Progenitor cell of endocrine pancreas (in vitro differentiated cells): ENCODE measurements at places on chromosomes 12 and 14. TPM values are rescaled to one million over a fixed set of nuclear protein-coding genes. Genes with fewer than 3 reads are reported as not detected.

DNA sequence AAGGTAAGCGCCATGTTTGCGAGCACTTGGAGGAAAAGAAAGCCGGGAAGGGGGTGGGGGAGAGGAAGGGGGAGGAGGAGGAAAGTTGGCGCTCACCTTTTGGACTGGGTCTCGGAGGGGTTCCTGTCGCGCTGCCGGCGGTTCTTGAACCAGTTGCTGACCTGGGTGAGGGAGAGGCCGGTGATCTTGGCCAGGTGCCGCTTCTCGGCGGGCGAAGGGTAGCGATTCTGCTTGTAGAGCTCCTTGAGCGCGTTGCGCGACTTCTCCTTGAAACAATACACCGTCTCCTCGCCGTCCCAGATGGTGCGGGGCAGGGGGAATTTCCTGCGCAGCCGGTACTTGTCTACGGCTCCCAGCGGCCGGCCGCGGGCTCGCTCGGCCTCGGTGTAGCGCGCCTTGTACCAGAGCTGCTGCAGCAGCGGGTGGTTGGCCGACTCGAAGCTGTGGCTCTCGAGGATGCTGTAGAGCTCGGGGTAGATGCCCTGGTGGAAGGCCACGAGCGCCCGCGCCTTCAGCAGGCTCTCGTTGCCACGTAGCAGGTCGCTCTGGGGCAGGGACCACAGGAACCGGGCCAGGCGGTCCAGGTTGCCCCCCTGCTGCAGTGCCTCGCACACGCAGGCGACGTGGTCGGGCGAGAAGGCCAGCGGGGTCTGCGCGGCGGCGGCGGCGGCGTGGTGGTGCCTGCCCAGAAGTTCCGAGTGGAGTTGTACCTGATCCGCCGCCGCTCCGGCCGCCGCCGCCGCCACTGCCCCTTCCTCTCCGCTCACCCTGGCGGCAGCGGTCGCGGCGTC lies 840 bp downstream of the SIX4 start:
- DNase-seq = peak; percentile 42

PLA2G1B gene
- total RNA-seq = 0.60 TPM in 1 of 2 replicates, not detected in the other

DEGS2 gene
- total RNA-seq = 0.73 and 1.3 TPM in 2 replicates

DNA sequence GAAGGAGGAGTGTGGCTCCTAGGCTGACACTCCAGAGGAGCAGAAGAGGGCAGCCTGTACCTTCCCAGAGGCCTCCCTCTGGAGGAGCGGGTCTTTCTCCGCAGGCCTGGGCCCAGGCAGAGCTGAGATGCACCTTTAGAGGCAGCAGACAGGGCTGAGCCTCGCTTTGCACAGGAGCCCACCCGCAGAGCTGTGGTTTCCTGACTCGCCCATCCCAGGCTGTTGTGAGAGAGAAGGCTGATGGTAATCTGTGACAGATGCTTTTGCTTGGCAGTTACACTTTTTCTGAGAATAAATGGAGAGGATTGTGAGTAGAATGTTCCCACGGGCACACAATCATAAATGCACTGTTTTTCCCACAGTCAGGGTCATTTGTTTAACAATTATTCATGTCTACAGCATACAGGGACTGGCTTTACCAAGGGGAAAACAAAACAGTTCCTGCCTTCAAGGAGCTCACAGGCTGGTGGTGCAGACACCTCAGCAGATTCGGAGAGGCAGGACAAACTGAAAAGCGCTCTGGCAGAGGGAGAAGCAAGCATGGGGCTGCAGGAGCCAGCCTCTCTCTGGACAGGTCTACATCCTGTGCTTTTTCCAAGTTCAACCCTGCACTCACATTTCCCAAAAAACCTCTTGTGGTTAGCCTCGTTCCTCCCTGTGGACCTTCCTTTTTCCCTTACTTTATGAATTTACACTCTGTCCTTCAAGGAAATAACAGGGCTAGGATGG lies 13.9 kb downstream of the EVL start:
- no peak for DNase-seq

GRCh38 chr14:93090826-93091555 lies 24.7 kb downstream of the ITPK1 start:
- DNase-seq = no peak

CDH24 gene
- 23.7 and 25.1 TPM in 2 replicates for total RNA-seq

- no peak for DNase-seq
Observed at GRCh38 chr12:55696141-55696540, 11.6 kb downstream of the ITGA7 start.

DNA sequence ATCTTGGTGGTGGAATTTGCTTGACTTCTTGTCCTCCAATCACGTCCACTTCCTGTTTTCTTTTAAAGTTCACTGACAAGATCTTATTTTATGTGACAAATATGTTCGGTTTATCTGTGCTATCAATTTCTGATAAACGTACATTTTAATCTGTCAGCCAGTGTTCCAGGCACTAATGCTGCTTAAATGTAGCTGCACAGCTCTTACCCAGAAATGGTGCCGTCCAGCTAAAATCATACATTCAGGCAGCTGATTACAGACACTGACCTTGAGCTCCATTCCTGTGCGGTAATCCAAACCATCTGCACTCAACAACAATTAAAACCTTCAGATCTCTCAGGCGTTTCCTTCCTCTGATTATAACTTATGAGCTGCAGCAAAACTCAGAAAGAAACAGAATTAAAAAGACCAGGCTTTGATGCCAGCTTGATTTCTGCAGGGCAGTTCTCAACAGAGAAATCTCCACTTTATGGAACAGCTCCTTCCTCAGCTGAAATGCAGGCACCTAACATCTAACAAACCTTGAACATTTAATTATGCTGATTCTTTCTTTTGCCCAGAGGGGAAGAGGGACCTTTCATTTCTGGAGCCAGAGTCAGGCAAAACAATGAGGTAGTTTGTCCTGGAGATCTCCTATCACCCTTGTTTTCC lies 26.4 kb upstream of the RASSF3 start:
- no peak for DNase-seq

GRCh38 chr12:128969480-128970055 lies 116.3 kb downstream of the GLT1D1 start:
- peak; percentile 61 for DNase-seq

DNA sequence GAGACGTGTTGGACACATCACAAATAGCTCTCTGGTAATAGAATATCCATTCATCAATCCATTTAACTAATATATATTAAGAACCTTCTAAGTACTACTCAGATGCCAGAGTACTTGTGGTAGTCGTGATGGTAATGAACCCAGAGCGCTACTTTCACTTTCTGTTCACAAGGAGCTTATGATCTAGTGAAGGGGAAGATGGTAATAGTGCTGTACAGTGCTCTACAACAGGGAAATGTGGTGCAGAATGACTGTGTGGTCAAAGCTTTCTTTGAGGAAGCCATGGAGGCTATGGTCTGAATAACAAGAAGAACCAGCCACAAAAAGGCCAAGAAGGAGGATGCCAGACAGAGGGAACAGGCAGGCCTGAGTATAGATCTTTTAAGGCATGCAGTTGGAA lies 212.0 kb downstream of the PTPRO start:
- no peak for DNase-seq

GALNT16 gene
- total RNA-seq = 9.5 and 12.7 TPM in 2 replicates
